ENCODE measurements at places on chromosomes 1 and 21.

- ATAC-seq: peak; percentile 34
These were observed 5.8 kb downstream of the CSRP1 start for GRCh38 chr1:201501144-201501543.

DNA sequence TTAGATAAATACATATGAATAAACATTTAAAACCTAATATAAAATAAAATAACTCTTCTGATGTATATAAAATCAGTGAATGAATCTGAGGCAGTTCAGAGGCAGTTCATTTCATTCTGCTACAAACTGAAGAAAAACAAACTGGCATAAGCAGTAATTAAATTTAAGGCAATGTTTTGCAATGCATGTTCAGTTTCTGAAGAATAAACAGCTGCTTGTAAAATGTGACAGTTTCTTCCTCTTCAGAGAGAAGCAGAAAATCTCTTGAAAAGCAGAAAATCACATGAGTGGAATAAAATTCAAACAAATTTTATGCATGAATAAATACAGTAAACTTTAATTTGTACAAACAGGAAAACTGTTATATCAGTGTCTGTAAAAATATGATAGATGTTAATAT, 643.7 kb downstream of the KCNT2 start:
- ATAC-seq: no peak

GRCh38 chr1:186155594-186155993, 219.5 kb downstream of the TPR start:
- ATAC-seq: peak; percentile 50

GRCh38 chr1:196650403-196650802, 1.4 kb upstream of the CFH start:
- no peak for ATAC-seq

DNA sequence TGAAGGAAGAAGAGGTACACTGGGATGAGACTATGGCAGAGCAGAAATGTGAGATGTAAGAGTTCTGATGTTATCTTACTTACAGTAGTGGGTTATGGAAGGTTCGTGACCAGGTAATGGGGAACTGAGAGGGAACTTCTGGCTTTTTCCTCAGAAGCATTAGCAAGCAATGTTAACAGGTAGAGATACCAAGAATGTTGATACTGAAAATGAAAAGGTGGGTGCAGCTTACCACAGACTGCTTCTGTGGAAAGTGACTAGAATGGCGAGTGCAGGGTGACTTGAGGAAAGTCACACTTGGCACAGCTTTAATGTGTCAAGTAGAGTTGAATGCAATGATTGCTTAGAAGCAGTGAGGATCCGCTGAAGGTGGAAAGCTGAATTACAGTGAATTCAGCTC, 70.8 kb downstream of the PLA2G4A start:
- ATAC-seq: no peak

DNA sequence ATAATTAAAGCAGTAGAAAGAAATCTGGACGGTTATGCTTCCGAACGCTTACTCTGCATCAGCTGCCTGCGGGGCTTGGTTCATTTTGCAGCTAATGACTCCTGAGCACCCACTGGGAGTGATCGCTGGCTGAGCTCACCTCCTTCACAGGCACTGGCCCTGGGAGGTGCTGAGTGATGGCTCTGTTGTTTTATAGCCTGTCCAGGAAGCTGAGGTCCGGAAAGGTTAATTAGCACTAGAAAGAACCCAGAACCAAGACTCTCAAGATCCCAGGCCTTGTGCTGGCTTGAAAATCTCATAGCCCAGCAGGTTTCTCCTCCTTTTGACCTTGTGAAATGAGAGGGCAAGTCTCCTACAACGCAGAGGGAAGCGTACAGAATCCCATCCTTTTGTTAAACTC, 226.2 kb downstream of the AJAP1 start:
- ATAC-seq: no peak

DNA sequence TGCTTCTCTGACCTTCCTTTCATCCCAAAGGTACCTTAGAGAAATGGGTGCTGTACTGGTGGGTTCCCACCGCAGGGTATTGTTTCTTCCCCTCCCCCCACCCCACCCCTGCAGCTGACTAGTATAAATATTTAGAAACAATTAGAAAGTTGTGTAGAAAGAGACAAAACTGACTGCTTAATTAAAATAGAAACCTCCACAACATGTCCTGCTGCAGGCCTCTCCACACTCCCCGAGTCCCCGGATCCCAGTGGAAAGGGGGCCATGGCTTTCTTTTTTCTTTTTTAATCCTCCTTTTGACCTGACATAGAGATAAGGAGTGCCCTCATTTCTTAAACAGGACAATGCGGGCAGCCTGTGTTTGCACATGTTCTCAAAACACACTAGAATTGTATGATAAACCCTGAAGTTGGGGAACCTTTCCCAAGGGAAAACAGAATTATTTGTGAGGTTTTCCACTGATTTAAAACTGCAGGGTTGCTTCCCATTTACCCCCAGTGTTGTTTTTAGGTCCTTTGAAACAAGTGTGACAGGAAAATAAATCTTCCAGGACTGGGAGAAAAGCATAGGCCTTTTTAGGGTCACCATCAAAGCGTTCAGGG, 1.7 kb downstream of the RHOU start:
- no peak for ATAC-seq

- ATAC-seq: peak; percentile 49
These were observed 9.3 kb downstream of the ARL8A start for GRCh38 chr1:202135221-202135721.

GRCh38 chr1:116329524-116330341, 43.3 kb upstream of the ATP1A1 start:
- ATAC-seq: no peak

DNA sequence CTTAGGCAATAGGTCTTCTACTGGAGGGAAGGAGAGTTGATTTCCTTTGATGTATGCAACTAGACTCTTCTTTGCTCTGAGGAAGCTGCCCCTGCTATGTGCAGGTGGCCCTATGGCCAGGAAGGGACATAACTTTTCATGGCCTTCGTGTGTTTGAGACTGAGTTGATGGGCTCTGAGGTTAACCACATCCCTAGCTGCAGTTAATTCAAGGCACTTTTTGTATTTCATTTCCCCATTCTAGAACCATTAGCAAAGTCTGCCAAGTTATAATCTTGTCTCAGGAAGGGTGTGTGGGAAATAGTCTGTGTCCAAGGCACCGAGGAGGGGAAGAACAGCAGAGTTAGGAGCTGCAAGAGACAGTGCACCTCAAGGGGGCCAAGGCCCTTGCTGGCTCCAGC, 2.5 kb downstream of the FCRL4 start:
- ATAC-seq: no peak

GRCh38 chr1:193729429-193729828, 543.0 kb upstream of the B3GALT2 start:
- no peak for ATAC-seq

- ATAC-seq: no peak
These were observed 120.3 kb upstream of the COL6A1 start for GRCh38 chr21:45861156-45861870.

DNA sequence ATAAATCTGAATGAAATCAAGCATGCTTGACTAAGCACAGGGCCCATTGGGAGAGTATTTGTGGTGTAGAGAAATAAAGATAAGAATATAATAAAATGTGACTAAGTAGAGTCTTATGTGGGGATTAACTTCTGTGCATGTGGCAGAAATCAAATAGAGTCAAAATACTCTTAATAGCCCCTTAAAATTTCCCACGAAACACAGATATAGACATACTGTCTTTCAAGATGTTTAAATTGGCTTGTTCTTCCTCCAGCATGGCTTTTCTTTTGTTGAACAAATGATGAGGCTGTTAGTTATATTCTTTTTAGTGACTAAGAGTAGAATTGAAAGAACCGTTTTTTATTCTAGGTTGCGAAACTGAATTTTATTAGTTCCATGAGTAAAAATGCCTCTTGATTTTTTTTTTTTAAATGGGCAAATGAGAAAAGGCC, 112.3 kb downstream of the RPS6KC1 start:
- no peak for ATAC-seq
